A549 treated with Mapracorat at 1 μM for 4 hours (cell line): ENCODE measurements at places on chromosomes 6 and 20. TPM values are rescaled to one million over a fixed set of nuclear protein-coding genes. Genes with fewer than 3 reads are reported as not detected.

CLPSL1 gene
- total RNA-seq: not detected in 5 replicates

PROCR gene
- total RNA-seq: 104 to 149 TPM (median 141 TPM) in 5 replicates

KHDC1L gene
- 0.29 TPM in 1 of 5 replicates, not detected in the others for total RNA-seq

HLA-DRA gene
- not detected in 5 replicates for total RNA-seq

YTHDF1 gene
- total RNA-seq: 41.1 to 53.4 TPM (median 48.6 TPM) in 5 replicates

PSORS1C2 gene
- not detected in 5 replicates for total RNA-seq

NINL gene
- 11.6 to 17.2 TPM (median 15.1 TPM) in 5 replicates for total RNA-seq

GJE1 gene
- total RNA-seq: not detected in 5 replicates

GHRH gene
- total RNA-seq: not detected in 5 replicates

TLDC2 gene
- total RNA-seq: not detected in 5 replicates

SLC25A27 gene
- total RNA-seq: 0.23 to 0.83 TPM (median 0.53 TPM) in 5 replicates

OTOR gene
- not detected in 5 replicates for total RNA-seq

HTR1E gene
- not detected in 5 replicates for total RNA-seq

MYCT1 gene
- not detected in 5 replicates for total RNA-seq

MAFB gene
- 0.11 to 0.23 TPM (median 0.13 TPM) in 5 replicates for total RNA-seq

BMP5 gene
- total RNA-seq: 0.04 TPM in 1 of 5 replicates, not detected in the others

WFDC5 gene
- not detected in 5 replicates for total RNA-seq

RAD21L1 gene
- total RNA-seq: not detected in 5 replicates

MICA gene
- 26.9 to 30.3 TPM (median 28.5 TPM) in 5 replicates for total RNA-seq

PTPRA gene
- total RNA-seq: 33.7 to 41.1 TPM (median 38.3 TPM) in 5 replicates

TDRD6 gene
- not detected in 5 replicates for total RNA-seq

NKAIN4 gene
- 4.4 to 8.3 TPM (median 5.2 TPM) in 5 replicates for total RNA-seq

MCUR1 gene
- 11.0 to 15.4 TPM (median 15.0 TPM) in 5 replicates for total RNA-seq

PAK5 gene
- total RNA-seq: not detected in 5 replicates

TPX2 gene
- 96.3 to 115 TPM (median 107 TPM) in 5 replicates for total RNA-seq

RNGTT gene
- total RNA-seq: 7.0 to 9.5 TPM (median 8.1 TPM) in 5 replicates

TTLL9 gene
- 0.10 to 0.20 TPM (median 0.12 TPM) in 4 of 5 replicates, not detected in the other for total RNA-seq

RAET1E gene
- total RNA-seq: 1.8 to 3.5 TPM (median 3.1 TPM) in 5 replicates
